ENCODE measurements at places on chromosomes 2 and 18.

DNA sequence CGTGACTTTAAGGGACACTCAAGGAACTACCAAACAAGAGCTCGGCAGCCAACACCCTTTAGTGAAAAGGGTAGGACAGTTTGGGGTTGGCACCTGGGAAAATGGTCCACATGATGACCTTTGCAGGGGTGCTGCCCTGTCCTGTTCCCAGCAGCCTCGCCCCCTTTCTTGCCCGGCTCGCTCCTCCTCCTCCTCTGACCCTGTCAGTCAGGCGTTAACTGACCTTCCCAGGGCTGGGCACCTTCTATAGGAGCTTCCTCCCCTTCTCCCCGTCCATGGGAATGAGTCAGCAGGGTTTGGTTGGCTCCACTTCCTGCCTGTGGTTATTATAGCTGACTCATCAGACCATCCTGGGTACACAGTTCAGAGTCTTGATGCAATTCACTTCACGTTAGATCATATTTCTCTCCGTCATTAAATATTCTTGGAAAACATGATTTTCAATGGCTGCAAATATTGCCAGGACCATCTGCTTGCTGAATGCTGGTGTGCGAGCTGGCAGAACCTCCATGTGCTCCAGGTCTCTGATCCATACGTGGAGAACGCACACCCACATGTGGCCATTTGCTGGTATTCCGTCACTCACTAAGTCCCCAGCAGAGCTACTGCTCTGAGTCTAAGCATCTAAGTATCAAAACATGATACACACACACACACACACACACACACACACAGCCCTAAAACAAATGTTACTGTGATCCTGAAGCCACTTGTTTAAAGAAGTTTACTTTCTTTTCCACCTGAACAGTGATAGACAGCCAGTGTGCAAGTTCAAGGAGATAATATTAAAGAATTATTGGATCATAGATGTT is 185.0 kb downstream of the ANAPC1 start:
- H3K27ac ChIP-seq, result peak overlapping the region; percentile 85
- peak; percentile 100 for DNase-seq
- no peak overlapping the region for H3K4me3 ChIP-seq
- no peaks in the 10 kb centered on the region for H3K27me3 ChIP-seq

- no peak overlapping the region for H3K4me3 ChIP-seq
- no peak for DNase-seq
- H3K36me3 ChIP-seq, result peaks cover 2% of the 10 kb centered on the region
- H3K27me3 ChIP-seq, result no peaks in the 10 kb centered on the region
- no peak overlapping the region for H3K27ac ChIP-seq
These were observed 49.8 kb downstream of the SLC66A2 start for GRCh38 chr18:79901665-79902064.

DNA sequence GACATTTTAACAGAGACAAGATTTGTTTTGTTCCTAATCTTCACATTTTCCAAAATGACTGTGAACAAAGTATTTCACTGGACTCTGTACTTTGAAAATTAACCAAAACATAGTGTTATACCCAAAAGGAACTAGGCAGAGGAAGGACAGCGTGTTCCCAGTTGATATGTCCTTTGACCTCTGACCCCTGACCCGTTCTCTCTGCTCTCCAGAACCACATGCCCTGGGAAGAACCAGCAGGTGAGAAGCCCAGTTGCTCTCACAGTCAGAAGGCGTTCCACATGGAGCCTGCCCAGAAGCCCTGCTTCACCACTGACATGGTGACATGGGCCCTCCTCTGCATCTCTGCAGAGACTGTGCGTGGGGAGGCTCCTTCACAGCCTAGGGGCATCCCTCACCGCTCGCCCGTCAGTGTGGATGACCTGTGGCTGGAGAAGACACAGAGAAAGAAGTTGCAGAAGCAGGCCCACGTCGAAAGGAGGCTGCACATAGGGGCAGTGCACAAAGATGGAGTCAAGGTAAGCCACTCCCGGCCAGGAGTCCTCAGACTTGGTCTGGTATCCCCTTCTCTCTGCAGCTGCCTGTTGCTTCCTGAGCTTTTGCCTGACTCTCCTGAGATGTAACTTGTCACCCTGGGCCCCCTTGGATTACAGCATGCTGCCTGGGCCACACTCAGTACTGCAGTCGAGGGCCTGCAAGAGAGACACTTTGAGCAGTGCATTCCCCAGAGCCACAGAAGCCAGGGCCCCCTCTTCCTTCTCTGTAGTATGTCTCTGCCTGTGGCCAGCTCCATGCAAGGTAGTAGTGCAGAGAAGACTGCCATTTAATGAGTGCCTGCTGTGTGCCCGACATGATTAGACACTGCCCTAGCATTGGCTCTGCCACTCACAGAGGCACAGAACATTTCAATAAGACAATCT is 94.3 kb downstream of the ARHGEF4 start:
- H3K36me3 ChIP-seq, result no peaks in the 10 kb centered on the region
- no peak for DNase-seq
- H3K27ac ChIP-seq, result no peak overlapping the region

DNA sequence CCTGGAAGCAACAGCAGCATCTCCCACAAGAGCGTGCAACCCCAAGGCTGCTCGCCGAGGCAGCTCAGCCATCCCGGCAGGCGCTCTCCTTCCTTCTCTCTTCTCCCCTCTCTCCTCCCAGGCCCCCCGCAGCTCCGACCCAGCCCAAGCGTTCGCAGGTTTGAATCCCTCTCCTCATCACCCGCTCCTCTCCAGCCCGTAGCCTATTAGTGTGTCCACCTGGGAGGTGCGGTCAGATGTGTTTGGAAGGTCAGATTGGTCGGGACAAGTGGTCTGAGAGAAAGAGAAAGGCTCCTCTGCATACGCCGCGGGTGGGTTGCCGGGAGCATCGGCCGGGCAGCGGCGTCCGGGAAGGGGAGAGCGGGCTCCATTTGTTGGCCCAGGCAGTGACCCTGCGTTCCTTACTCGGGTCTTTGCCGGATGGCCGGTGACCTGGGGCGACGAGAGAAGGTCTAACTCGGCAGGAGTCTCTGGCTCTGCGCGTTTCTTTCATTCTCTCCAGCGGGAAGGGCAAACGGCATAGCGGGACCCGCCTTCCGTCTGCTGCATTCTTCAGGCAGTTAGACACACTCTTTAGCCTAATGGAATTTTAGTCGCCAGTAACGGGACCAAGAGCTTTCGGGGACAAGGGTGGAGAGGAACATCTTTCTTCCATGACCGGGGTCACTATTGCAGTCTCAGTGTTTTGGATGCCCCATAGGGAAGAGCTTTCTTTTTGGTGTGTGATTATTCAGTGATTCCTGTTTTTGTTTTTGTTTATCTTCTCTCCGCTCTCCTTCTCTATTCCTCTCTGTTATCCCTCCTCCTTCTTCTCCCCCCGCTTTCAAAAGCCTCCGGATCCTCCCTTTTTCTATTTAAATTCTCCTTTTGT is 1.1 kb upstream of the TMEFF2 start:
- H3K27ac ChIP-seq, result no peak overlapping the region
- H3K36me3 ChIP-seq, result no peaks in the 10 kb centered on the region
- peaks cover 27% of the 10 kb centered on the region for H3K27me3 ChIP-seq
- peaks cover 4% of the 10 kb centered on the region for H3K4me1 ChIP-seq
- DNase-seq, result peak; percentile 25

GRCh38 chr2:144230033-144230432 is 289.9 kb downstream of the ZEB2 start:
- no peaks in the 10 kb centered on the region for H3K27me3 ChIP-seq
- H3K4me1 ChIP-seq, result no peaks in the 10 kb centered on the region
- no peak overlapping the region for H3K27ac ChIP-seq
- H3K4me3 ChIP-seq, result no peak overlapping the region
- DNase-seq, result no peak

- no peaks in the 10 kb centered on the region for H3K27me3 ChIP-seq
- no peak overlapping the region for H3K27ac ChIP-seq
- peaks cover 3% of the 10 kb centered on the region for H3K4me1 ChIP-seq
- no peaks in the 10 kb centered on the region for H3K36me3 ChIP-seq
These were observed 15.3 kb upstream of the PTPN4 start for GRCh38 chr2:119744335-119744939.

DNA sequence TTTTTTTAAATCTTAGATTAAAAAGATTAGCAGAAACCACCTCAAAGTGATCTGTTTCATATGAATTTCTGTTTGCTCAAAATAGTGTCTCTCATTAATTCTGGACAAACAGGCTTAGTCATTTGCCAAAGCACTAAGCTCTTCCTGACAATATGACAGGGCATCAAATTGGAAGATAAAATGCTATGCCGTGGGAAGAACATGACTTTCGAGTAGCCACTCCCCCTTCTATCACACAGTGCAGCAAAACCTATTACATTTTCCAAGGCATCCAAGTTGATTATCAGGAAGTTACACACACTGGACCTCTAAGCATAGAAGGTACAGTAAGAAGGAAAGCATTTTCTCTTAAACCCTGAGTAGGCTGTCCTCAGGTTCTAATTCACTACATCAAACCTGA is 89.5 kb downstream of the STK39 start:
- H3K27me3 ChIP-seq, result no peaks in the 10 kb centered on the region
- DNase-seq, result no peak
- H3K4me1 ChIP-seq, result peaks cover 6% of the 10 kb centered on the region
- no peak overlapping the region for H3K27ac ChIP-seq
- H3K4me3 ChIP-seq, result no peak overlapping the region

- H3K27ac ChIP-seq, result no peak overlapping the region
- peak overlapping the region; percentile 60 for H3K4me3 ChIP-seq
- peak; percentile 72 for DNase-seq
- no peaks in the 10 kb centered on the region for H3K4me1 ChIP-seq
These were observed 584 bp upstream of the DNER start for GRCh38 chr2:229714736-229715541.

DNA sequence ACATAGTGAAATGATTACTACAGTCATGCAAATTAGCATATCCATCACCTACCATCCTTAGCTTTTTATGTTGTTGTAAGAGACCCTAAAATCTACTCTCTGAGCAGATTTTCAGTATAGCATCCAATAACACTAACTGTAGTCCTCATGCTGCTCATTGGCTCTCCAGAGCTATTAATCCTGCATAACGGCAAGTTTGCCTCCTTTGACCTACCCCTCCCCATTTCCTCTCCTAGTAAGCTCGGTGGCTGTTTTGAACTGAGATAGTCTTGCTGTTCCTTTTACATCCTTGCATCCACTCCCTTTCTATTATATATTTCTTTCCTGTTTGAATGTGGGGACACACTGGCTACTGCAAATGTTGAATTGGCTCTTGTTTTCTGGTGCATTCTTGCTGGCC is 481.5 kb downstream of the TSN start:
- H3K4me1 ChIP-seq, result no peaks in the 10 kb centered on the region
- H3K36me3 ChIP-seq, result no peaks in the 10 kb centered on the region
- H3K27me3 ChIP-seq, result no peaks in the 10 kb centered on the region
- no peak overlapping the region for H3K27ac ChIP-seq
- no peak overlapping the region for H3K4me3 ChIP-seq
- DNase-seq, result no peak

DNA sequence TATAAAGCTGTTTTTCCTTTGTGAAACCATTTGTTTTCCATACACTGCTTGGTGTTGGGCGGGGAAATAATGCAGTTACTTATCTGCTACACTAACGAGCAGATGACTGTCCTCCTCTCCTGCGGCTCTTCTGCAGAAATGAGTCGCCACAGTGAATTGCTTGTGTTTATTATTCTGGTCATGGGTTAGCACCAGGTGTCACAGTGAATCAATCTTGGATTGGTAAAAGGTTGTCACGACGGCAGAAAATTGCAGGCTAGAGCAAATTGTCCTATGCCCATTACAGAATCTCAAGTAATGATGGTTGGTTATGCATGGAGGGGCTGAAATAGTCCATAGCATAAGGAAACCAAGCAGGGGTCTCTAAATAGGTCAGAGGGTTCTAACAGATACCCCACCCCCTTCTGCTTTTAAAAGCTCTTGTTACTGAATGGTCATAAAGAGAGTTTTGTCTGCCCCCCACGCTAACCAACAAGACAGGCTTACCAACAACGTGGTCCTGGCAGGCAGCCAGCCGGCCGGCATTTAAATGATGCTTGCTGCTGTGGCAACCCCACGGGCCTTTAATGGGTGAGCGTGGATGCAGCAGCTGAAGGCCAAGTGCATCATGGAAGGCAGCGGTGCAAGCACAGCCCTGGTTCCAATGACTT is 29.5 kb downstream of the RAB31 start:
- peaks cover 3% of the 10 kb centered on the region for H3K27me3 ChIP-seq
- no peaks in the 10 kb centered on the region for H3K36me3 ChIP-seq
- peak; percentile 75 for DNase-seq
- H3K27ac ChIP-seq, result no peak overlapping the region
- H3K4me1 ChIP-seq, result peaks cover 7% of the 10 kb centered on the region

Measured in fibroblast of lung (primary cell).